ENCODE measurements at places on chromosomes 4 and X.

DNA sequence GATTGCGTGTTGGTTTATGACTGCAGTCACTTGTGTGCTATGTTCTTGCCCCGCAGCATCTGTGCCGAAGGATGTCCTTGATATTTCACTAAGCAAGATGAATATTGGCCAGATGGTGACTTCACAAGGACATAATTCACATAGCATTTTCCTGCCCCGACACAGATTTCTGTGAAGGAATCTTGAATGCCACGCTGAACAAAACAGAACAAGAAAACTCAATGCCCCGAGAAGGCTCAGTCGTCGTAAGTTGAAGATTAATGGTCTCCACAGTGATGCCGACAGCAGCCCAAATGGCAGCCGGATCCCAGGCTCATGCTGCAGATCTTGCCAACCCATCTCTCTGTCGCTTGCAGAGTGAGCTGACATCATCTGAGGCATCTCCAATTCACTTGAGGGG is 145.9 kb downstream of the CPEB2 start:
- DNase-seq = no peak

- DNase-seq = no peak
Measured at GRCh38 chr4:11529625-11530201, 101.0 kb upstream of the HS3ST1 start.

- DNase-seq = peak; percentile 46
Measured at GRCh38 chr4:95761426-95761825, 78.5 kb upstream of the PDHA2 start.

DNA sequence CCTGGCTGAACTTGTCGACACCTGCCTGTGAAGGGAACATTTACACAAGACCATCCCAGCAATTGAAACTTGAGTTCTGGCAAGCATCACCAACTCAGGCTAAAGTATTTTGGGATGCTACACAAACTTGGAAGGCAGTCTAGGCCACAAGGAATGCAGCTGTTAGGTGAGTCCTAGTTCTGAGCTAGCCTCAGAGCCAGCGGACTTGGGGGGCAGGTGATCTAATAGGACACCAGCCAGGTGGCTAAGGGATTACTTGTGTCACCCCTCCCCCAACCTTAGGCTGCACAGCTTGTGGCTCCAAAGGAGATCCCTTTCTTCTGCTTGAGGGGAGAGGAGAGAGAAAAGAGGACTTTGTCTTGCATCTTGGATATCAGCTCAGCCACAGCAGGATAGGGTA is 62.3 kb upstream of the DKK2 start:
- DNase-seq = no peak

- DNase-seq = no peak
Measured at GRCh38 chr4:25076625-25077398, 46.1 kb upstream of the LGI2 start.

DNA sequence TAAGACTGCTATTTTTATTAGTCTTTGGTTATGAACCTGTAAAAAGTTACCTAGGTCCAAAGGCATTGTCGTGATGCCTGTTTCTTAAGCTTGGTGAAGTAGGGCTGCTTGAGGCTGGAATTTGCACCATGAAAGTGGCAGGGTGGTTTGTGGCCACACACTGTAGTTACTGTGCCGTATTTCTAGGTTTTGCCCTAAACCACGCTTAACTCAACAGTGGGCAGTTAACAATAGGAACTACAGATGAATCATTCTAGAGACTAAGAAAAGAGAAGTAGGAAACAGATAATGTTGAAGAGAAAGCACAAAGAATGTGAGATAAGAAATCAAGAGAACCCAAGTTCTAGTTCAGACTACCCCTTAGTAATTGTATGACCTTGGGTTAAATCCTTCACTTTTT is 11.5 kb downstream of the ETNPPL start:
- no peak for DNase-seq

DNA sequence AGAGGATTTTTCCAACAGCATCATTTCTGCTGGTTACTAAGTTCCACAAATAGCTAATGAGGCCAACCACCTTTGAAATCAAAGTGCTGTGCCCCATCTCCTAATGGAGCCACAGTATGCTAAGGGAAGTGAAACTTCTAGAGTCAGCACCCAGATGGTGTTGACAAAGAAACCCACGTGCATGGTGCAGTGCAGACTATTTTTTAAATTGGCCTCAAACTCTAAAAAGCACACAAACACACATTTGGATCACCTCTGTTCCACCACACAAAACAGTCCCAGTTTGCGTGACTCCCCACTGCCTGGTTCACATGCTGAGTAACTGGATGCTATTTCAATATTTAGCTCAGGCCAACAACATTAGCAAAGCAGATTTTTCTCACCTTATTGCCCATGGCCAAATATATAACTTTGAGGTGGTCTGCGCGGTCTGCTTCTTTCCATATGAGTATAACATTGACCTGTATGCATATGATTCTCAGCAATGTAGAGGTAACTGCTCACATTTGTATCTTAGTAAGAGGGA is 69.9 kb downstream of the AMELX start:
- no peak for DNase-seq

DNA sequence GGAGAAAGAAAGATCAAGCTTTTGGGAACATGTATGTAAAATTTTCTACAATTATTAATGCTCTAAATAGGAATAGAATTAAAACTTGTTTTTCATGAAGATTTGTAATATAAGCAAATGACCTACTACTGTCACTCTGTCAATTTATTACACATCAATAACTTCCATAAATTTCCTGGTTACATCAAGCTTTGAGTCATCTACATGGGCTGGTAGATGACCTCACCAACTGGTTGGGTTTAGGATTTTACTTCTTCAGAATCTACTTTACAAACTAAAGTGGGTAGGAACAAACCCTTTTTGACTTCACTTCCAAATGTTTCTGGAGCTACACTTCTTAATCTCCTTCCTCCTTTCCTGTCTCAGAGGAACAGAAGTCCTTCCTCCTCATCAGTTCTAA is 12.0 kb upstream of the LRAT start:
- no peak for DNase-seq
